Activated T-cell treated with anti-CD3 and anti-CD28 coated beads, Interleukin-2, amount 50 U/mL, for 72 hours (primary cell): ENCODE measurements at places on chromosomes 2 and 18. TPM values are rescaled to one million over a fixed set of nuclear protein-coding genes. Genes with fewer than 3 reads are reported as not detected.

- DNase-seq, result no peak
- no peak overlapping the region for H3K27ac ChIP-seq
- H3K27me3 ChIP-seq, result no peaks in the 10 kb centered on the region
- H3K4me3 ChIP-seq, result no peak overlapping the region
- H3K36me3 ChIP-seq, result peaks cover 2% of the 10 kb centered on the region
Observed at GRCh38 chr2:191660575-191660974, 17.4 kb upstream of the NABP1 start.

DNA sequence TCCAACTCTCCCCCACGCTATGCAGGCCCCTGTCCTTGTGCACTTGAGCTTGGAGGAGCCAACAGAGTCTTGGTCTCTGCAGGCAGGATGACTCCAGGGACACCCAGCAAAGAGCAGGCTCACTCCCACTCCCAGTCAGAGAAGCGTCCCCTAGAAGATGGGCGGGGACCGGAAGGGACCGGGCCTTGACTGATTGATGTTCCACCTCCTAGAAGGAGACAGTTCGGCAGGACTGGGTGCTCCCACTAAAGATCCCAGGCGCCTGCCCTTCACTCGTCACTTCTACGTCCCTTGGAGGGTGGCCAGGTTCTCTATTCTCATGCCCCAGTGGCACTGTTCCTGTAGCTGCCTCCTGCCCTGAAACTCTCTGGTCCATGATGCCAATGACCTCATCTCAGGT, 3.2 kb upstream of the SP100 start:
- H3K27me3 ChIP-seq, result no peaks in the 10 kb centered on the region
- H3K27ac ChIP-seq, result peak overlapping the region; percentile 89
- peak overlapping the region; percentile 97 for H3K4me3 ChIP-seq
- peaks cover 4% of the 10 kb centered on the region for H3K36me3 ChIP-seq

GRCh38 chr2:223740679-223741078, 96.7 kb downstream of the AP1S3 start:
- peaks cover 16% of the 10 kb centered on the region for H3K27me3 ChIP-seq

GRCh38 chr2:127403460-127403859, 14.8 kb upstream of the PROC start:
- no peaks in the 10 kb centered on the region for H3K36me3 ChIP-seq
- no peak overlapping the region for H3K4me3 ChIP-seq
- peaks cover 10% of the 10 kb centered on the region for H3K4me1 ChIP-seq

DNA sequence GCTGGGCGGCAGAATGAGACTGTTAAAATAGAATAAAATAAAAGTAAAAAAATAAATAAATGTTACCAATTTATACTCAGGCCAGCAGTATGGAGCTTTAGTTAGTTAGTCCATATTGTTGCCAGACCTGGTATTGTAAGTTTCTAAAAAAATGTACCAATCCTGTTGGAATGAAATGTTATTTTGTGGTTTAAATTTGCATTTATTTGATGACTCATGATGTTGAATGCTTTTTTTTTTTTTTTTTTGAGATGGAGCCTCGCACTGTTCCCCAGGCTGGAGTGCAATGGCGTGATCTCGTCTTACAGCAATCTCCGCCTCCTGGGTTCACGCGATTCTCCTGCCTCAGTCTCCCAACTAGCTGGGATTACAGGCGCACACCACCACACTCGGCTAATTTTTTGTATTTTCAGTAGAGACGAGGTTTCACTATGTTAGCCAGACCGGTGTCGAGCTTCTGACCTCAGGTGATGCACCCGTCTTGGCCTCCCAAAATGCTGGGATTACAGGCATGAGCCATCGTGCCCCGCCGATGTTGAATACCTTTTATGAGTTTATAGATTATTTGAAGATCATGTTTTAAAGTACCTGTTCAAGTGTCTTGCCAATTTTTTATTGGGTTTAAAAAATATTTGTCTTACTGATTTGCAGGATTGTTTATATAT, 5.7 kb upstream of the PTPRN start:
- H3K27ac ChIP-seq, result no peak overlapping the region
- DNase-seq, result no peak
- H3K4me3 ChIP-seq, result no peak overlapping the region
- H3K27me3 ChIP-seq, result peaks cover 16% of the 10 kb centered on the region

DNA sequence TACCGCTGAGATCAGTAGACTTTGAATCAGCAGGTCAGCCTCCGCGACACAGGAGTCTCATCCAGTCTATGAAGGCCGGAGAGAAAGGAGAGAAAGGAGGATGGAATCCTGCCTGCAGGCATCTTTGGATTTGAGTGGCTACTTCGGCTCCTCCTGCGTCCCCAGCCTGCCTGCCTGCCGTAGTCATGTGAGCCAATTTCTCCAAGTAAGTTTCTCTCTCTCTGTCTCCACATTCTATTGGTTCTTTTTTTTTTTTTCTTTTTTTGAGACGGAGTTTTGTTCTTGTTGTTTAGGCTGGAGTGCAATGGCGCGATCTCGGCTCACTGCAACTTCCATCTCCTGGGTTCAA, 16.7 kb downstream of the PDCD1 start:
- H3K4me3 ChIP-seq, result no peak overlapping the region
- H3K36me3 ChIP-seq, result peaks cover 2% of the 10 kb centered on the region
- no peak for DNase-seq
- peaks cover 23% of the 10 kb centered on the region for H3K27me3 ChIP-seq
- H3K27ac ChIP-seq, result no peak overlapping the region
- peaks cover 40% of the 10 kb centered on the region for H3K4me1 ChIP-seq

DNA sequence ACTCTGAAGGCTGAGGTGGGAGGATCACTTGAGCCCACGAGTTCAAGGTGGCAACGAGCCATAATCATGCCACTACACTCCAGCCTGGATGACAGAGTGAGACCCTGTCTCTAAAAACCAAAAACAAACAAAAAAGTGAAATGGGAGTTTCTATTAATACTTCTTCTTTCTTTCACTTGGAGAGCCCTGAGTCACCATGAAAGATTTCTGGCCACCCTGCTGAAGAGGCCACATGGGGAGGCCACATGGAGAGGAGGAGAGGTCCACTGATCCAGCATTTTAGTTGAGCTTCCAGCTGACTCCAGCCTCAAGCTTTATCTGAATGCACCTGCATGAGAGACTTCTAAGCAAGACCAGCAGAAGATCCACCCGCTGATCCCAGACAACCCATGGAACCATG, 74.2 kb upstream of the LAPTM4A start:
- peaks cover 8% of the 10 kb centered on the region for H3K27me3 ChIP-seq
- H3K27ac ChIP-seq, result no peak overlapping the region
- no peak overlapping the region for H3K4me3 ChIP-seq
- DNase-seq, result no peak
- no peaks in the 10 kb centered on the region for H3K36me3 ChIP-seq

DNA sequence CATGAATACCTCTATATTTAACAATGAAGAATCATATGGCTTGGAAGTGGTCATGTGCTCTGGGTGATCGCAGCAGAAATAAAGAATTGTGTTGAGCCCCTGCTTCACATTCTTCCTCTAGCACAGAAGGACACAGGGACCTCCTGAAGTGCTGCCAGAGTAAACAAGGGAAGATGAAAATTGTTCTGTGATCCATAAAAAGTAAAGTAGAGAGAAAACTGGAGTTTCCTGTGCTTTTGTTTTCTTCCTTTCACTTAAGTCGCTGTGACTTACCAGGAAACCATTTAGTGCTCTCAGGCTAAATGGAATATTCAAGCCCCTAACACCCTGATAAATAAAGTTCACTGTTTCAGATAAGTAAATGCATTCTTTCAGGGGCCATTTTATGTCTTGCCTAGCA, 1173.6 kb upstream of the CHAC2 start:
- H3K27ac ChIP-seq, result no peak overlapping the region
- no peak overlapping the region for H3K4me3 ChIP-seq
- no peaks in the 10 kb centered on the region for H3K27me3 ChIP-seq
- H3K36me3 ChIP-seq, result no peaks in the 10 kb centered on the region

Gene HMSD
- 65.8 TPM for total RNA-seq

Gene CHRND
- total RNA-seq, result not detected

DNA sequence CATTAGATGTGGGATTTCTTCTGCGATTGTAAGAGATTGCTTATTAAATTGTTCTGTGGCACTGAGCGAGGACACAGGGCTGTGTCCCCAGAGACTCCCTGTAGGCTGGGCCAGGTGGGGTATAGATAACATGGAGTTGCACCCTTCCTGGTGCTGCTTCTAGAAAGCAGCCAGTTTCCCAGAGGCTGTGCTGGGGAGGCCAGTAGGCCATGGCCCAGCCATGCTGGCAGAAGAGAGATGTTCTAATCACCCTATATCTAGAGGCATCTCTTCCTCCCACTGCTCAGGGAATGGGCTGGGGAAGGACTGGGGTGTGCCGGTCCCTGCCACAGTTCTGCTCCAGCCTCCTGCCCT, 66.9 kb downstream of the HS1BP3 start:
- H3K36me3 ChIP-seq, result no peaks in the 10 kb centered on the region
- H3K27me3 ChIP-seq, result no peaks in the 10 kb centered on the region
- no peak for DNase-seq

DNA sequence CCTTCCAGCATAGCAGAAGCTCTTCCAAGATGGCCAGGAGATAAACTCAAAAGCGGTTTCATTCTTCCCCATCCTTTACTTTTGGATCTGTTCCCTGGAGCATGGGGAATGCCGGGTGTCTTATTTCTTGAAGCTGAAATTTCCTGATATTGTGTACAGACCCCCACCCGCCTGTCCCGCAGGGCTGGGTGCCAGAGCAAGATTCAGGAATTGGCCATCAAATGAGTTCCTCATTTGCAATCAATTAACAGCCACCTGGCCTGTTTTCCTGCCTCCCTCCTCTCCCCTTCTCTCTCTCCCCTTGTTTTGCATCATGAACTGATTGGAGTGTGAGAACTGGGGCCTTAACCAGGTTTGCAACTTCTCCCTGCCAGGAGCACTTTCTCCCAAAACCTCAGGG, 202.1 kb downstream of the SH3RF3 start:
- peaks cover 23% of the 10 kb centered on the region for H3K27me3 ChIP-seq
- H3K4me1 ChIP-seq, result peaks cover 34% of the 10 kb centered on the region
- DNase-seq, result no peak
- H3K36me3 ChIP-seq, result no peaks in the 10 kb centered on the region
- H3K4me3 ChIP-seq, result no peak overlapping the region

DNA sequence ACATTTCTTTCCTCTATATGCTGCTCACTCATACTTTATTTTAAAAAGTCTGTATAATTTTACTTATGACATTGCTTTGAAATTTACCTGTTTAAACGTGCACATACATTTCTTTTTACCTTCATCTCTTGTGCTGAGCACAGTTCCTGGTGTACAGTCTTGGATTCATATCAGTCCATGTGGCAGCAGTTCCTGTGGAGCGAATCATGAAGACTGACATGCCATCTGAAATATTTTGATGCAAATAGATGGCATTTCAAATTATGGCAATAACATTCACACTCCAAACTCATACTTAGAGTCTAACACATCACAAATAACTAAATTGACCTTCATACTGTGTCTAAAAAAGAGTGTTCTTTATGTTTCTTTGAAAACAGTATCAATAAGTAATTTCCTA, 90.3 kb upstream of the CDH2 start:
- H3K4me1 ChIP-seq, result no peaks in the 10 kb centered on the region
- H3K4me3 ChIP-seq, result no peak overlapping the region
- no peaks in the 10 kb centered on the region for H3K27me3 ChIP-seq
- H3K36me3 ChIP-seq, result no peaks in the 10 kb centered on the region

Gene ZNF385B
- total RNA-seq, result not detected

GRCh38 chr2:38407111-38407682, 30.1 kb upstream of the ATL2 start:
- no peaks in the 10 kb centered on the region for H3K27me3 ChIP-seq
- DNase-seq, result no peak
- no peak overlapping the region for H3K27ac ChIP-seq

Gene CACNB4
- total RNA-seq, result 0.56 TPM

Gene RASGRP3
- 3.1 TPM for total RNA-seq

Gene CCDC121
- total RNA-seq, result not detected

Gene KCNG2
- not detected for total RNA-seq

GRCh38 chr2:127649684-127650040, 3.7 kb downstream of the GPR17 start:
- no peaks in the 10 kb centered on the region for H3K36me3 ChIP-seq
- H3K27me3 ChIP-seq, result no peaks in the 10 kb centered on the region
- no peak overlapping the region for H3K27ac ChIP-seq
- H3K4me3 ChIP-seq, result peak overlapping the region; percentile 42

DNA sequence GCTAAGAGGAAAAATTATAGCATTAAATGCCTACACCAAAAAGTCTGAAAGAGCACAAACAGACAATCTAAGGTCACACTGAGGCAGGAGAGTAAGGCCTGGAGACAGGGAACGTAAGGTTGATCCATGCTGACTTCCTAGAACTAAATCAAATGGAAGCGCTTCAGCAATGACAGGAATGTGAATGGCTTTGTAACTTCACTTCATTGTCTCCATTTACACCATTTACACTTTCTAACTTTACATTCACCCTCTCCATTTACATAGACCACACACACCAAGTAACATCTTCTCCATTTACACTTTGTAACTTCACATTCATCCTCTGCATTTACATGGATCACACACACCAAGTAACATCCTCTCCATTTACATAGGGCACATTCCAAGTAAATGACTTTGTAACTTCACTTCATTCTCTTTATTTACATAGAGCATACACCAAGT, 103.1 kb upstream of the SPATS2L start:
- H3K27me3 ChIP-seq, result no peaks in the 10 kb centered on the region
- H3K4me1 ChIP-seq, result no peaks in the 10 kb centered on the region
- DNase-seq, result no peak
- H3K4me3 ChIP-seq, result no peak overlapping the region
- no peaks in the 10 kb centered on the region for H3K36me3 ChIP-seq
- no peak overlapping the region for H3K27ac ChIP-seq

GRCh38 chr18:7958081-7958896, 391.2 kb downstream of the PTPRM start:
- H3K36me3 ChIP-seq, result no peaks in the 10 kb centered on the region
- H3K4me1 ChIP-seq, result peaks cover 31% of the 10 kb centered on the region
- H3K27me3 ChIP-seq, result no peaks in the 10 kb centered on the region

Gene DBI
- total RNA-seq, result 80.6 TPM

Gene NFE2L2
- total RNA-seq, result 74.6 TPM

Gene FARSB
- 31.5 TPM for total RNA-seq

DNA sequence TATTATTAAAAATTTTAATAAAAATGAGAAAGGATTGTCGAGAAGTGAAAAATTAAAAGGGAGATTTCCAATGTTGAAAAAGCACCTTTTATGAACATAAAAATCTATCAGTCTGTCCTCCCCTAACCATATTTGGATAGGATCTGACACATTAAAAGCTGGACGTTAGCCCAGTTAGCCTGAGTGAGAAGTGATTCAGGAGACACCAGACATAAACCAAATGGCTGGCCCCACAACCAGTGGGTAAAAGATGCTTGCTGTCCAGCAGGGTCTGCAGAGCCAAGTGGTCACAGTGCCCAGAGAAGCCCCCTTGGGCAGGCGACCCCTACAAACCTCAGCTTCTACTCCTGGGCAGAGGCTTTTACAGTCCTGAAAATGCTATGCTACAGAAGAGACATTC, 253.8 kb upstream of the LYPD1 start:
- no peaks in the 10 kb centered on the region for H3K36me3 ChIP-seq
- no peak for DNase-seq
- H3K27me3 ChIP-seq, result no peaks in the 10 kb centered on the region

GRCh38 chr2:12273111-12273510, 443.6 kb upstream of the TRIB2 start:
- peaks cover 16% of the 10 kb centered on the region for H3K27me3 ChIP-seq
- no peak overlapping the region for H3K4me3 ChIP-seq
- peaks cover 18% of the 10 kb centered on the region for H3K4me1 ChIP-seq
- DNase-seq, result no peak
